ENCODE measurements at places on chromosomes 12 and 14.

DNA sequence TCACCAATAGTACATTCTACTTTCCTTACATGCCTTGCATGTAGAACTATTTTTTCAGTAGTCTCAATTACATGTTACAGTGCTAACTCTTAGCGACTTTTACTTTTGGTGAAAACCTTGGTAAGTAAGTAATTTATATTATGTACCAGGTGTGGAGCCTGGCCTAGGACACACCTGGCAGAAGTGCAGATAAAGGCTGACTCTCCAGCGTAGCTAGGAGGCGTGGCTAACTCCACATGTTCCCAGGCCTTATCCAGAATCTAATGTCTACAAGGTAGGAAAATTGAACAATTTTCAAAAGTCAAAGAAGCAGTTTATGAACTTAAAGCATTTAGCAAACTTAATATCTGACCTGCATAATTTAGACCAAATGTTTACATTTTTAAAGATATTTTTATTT, 157.4 kb downstream of the DHRS2 start:
- DNase-seq: no peak

GRCh38 chr12:68611806-68612160, 1.1 kb downstream of the RAP1B start:
- no peak for DNase-seq

- no peak for DNase-seq
Observed at GRCh38 chr12:16168078-16168477, 109.4 kb downstream of the SLC15A5 start.

- DNase-seq: peak; percentile 92
Observed at GRCh38 chr12:48815126-48816110, 2.9 kb upstream of the CACNB3 start.

DNA sequence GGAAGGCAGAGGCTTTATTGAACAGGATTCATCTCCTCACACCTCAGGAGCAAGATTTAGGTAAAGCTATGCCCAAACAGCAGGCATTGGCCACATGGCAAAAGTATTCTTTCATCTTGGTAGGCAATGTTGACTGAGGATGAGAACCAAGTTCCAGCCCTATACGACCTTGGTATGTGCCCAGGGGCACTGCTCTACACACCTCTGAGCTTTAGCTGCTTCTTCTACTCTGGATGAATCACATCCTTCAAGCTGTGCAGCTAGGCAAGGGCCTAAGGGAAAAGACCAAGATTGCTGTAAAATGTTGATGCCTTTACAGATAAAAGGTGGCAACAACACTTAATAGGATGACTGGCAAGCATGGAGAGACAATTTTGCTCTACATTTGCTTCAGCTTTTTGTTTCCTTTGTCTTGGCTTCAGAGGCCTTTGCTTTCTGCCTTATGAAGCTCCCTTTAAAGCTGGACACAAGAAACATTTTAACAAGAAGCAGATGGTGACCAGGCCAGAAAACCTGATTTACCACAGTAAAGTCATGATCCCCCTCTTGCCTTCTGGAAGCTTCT, 183.3 kb upstream of the KITLG start:
- DNase-seq: no peak

DNA sequence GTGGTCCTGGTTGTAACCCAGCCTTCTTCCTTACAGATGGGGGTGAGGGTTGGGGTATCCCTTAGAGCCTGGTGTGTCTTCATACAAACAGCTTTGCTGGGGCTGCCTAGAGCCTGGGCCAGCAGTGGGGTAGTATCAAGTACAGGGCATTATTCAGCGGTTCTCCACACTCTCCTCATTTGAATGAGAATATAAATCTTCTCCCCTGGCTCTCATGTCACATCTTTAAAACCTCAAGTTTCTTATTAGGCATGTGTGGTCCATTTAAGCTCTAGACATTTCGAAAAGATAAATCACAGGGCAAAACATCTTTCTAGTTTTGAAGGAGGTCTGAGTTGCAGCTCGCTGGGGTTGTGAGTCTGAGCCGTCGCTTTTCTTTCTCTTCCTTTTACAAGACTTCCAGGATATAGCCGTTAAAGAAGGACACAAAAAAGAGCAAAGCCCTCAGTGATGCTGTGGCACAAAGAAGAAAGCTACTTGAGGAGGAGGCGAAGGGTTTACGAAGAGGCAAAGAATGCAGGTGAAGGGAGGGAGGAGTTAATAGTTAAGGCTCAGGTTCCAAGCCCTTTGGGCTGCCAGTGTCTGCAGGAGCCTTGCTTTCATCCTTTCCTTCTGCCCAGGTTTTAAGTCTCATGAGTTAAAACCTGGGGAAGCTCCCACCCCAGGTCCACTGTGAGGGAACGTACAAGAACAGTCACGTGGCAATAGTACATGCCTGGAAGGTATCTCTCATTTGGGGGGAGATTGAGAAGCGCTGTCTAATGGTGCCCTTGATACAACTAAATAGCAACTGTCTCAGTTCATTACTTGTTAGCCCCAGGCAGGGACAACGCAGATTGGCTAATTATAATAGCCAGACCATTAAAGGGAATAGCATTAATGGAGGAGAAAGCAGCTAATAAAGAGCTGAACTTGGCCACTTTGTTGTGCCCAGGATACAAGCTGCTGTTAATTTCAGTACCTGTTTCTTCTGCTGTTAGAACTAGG, 94.2 kb downstream of the ETV6 start:
- DNase-seq: no peak

DNA sequence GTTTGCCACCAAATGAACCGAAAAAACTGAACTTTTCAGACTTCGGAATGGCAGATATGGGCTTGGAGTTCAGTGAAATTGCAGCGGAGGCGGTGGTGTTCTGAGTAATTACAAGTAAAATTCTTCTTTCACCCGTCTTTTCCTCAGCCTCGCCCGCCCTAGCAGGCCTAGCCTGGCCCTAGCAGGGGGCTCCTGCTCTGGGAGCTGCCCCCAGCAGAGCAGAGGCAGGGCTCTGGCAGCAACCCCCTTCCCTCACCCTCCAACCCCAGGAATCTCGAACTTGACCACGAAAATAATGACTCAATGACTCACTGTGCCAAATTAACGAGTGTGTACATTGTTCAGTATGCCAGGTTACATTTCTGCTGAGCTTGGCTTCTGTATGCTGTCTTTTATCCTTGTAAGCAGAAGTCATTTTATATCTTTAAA, 1.1 kb downstream of the PAPLN start:
- DNase-seq: peak; percentile 61

DNA sequence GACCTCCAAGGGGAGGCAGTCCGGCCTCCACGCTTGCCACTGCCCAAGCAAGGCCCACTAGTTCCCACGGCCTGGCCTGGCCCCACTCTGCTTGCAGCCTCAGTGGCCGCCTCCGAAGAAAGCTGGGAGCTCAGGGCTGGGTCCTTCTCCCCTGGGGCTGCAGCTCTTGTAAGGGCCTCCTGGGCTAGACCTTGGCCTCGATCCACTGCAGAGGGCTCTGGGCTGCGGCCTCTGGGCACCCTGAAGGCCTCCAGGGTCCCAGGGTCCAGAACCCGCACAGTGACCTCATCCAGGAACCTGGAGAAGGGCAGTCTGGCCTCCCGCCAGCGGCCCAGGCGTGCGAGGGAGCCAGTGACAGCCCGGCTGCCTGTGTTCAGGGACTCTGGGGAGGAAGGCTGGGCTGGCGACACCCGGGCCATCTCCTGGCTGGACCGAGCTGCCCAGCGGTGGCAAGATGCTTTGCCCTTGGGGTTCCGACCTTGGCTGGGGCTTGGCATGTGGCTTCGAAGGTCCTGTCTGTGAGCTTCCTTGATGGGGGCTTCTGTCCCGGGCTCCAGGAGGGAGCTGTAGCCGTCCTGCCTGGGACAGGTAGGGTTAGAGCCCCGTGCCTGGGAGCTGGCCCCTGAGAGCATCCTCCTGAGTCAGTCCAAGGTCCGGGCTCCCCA, 9.8 kb downstream of the BEGAIN start:
- DNase-seq: no peak

DNA sequence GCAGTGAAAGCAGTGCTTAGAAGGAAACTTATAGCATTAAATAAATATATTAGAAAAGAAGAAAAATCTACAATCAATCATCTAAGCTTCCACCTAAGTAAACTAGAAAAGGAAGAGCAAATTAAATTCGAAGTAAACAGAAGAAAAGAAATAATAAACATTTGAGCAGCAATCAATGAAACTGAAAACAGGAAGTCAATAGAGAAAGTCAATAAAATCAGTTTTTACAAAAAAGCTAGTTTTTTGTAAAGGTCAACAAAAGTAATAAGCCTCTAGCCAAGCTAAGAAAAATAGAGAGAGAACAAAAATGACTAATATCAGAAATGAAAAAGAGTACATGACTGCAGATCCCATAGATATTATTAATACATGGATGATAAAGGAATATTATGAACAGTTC, 34.2 kb upstream of the KTN1 start:
- no peak for DNase-seq

- no peak for DNase-seq
Observed at GRCh38 chr14:55073856-55074255, 22.4 kb downstream of the MAPK1IP1L start.

GRCh38 chr14:28813810-28814209, 47.2 kb downstream of the FOXG1 start:
- no peak for DNase-seq

DNA sequence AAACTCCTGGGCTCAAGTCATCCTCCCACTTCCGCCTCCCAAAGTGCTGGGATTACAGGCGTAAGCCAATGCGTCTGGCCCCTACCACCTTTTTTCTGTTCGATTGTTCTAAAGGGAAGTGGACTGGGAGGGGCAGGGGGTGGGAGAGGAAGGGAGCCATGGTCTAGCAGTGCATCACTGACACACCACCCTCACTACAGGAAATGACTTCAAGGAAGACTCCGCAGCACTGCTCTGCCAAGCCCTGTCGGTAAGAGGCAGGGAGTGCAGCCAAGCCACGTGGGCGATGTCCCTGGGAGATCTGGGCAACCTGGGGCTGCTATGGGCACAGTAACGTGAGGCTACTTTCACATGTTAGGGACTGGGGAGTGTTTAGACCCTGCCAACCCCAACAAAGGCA, 18.0 kb downstream of the LRRC74A start:
- no peak for DNase-seq

- DNase-seq: peak; percentile 25
Observed at GRCh38 chr14:90091393-90091792, 29.6 kb downstream of the KCNK13 start.

- DNase-seq: no peak
Observed at GRCh38 chr14:105028251-105028927, 7.5 kb upstream of the CDCA4 start.

DNA sequence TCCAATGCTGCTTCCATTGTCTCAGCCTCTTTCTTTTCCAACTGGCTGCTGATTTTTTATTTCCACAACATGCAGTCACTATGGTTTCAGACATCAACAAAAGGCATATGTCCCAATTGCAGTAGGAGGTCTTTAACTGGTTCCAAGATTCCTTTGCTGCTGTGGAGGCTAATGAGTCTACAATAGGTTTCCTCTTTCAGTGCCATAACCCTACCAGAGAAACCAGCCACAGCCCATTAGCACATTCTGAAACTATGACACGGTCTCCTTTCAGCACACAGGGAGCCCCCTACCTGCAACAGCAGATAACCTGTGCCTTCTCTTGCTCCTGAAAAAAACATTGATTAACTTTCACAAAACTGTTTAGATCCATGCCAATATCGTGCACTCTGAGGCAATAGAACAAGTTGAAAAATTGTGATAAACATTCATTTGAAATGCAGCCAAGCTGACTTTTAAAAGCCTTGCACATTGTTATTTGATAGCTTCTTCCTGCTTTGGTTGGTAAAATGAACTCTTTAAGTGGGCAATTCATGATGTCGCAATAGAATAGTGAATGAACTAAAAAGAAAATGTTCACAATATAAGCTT, 32.4 kb downstream of the PLEKHG7 start:
- DNase-seq: no peak

DNA sequence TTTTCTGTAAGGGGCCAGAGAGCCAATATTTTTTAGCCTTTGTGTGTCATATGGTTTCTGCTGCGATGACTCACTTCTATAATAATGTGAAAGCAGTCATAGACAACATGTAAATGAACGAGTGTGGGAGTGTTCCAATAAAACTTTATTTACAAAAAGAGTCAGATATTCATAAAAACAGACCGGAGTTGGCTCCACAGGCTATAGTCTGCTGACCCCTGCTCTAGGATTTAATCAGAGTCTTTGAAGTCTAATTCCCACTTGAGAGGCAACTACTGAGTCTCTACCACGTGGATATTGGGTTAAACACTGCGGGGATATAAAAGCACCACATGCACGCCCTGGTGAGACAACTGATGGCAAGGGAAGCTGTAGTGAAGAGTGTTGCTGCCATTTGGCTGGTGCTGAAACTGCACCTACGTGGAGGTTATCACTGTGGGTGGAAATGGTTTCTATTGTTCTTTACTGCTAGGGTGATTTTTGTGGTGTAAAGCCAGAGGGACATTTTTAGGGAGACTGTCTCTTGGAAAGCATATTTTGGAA, 3.6 kb upstream of the NINJ2 start:
- no peak for DNase-seq

DNA sequence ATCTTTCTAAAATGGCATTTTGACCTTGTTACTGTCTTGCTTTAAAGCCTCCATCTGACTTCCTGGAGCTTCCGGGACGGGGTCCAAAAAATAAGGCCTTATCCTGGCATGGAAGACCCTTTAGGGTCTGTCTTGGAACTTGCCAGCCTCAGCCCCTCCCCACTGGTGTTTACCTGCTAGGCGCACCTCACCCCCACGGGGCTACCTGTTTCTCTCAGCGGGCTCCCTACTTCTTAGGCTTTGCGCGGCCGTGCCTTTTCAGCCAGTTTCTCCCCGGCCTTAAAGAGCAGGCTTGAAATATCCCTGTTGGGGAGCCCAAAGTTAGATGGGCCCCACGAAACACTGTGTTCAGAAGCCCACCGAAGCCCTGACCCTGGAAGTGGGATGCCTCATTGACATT, 5.1 kb downstream of the RTL1 start:
- no peak for DNase-seq

GRCh38 chr12:25585021-25585523, 32.0 kb upstream of the LMNTD1 start:
- DNase-seq: no peak

DNA sequence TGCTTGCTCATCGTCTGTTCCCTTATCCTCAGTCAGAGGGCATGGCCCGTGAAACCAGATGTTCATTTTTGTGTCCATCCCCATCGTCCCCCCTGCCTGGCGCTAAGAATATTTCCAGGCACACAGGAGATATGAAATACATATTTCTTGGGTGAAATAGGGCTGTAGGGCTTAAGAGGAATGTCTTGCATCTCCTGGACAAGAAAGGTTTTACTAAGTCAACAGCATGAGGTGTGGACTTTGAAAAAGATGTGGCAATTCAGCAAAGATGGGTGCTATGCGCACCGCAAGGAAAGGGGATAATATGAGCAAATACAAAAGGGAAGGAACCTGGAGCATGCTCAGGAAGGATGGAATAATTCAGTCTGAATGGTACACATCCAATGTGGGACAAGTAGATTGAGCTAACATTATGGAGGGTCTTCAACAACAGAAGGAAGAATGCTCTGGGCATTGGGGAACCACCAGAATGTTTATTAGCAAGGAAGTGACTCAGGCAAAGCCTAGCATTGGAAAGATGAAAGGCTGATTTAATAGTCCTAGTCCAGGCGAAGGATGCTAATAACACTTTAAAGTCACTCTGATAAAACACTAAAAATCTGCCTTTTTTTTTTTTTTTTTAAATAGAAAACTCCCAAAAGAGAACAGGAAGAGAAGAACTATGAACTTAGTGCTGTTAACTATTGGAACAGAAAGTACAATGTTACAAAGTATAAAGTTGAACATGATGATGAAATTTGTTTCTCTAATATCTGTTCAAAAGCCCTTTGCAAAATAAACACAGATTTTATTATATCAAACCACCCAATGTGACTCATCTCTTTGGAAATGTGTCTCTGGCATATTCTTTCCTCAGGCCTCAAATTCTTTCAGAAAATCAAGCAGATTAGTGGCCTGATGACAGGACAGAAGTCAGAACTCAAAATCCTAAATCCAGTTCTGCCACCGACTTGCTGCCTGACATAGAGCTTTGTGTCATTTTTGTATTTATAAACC, 449.5 kb downstream of the BCAT1 start:
- DNase-seq: no peak

All from retina (tissue), 1 donor.